ENCODE measurements at places on chromosomes 11 and 22.
A peak's percentile ranks its signal among the peaks of the same experiment; 100 is the strongest.

- no peak for DNase-seq
Observed at GRCh38 chr11:60375316-60375715, 3.0 kb upstream of the MS4A7 start.

- no peak for DNase-seq
Observed at GRCh38 chr11:93743291-93743690, 1.8 kb downstream of the C11orf54 start.

DNA sequence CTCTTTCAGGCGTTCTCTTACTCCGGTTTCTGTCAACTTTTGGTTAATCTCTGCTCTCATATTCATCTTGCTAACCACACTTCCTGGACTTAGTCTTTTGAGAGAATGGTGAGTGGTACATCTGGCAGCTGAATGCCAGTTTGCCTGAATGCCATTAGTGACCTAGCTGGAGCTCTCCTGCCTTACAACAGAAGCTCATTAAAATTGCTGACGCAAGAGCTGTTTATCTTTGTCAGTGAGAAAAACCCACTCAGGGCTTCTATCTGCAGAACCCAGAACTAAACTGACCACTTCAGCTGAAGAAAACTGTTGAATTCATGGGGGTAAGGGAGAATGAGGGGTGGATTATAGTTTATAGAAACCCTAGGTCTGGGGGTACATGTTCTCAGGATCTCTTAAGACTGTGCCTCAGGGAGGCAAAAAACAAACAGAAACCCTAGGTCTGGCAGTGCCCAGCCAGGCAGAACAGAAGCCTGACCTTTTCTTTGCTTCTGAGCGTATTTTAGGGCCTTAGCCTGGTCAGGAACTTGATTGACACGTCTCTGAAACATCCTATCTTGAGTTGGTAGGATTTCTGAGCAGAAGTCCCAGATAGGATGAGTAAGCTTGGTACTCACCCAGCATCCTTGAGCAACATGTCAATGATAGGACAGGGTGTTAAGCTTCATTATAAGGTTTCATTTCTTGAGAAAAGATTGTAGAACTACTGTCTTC lies 52.8 kb upstream of the YWHAH start:
- no peak for DNase-seq

- no peak for DNase-seq
Observed at GRCh38 chr11:8031248-8032115, 44.3 kb downstream of the EIF3F start.

- DNase-seq: no peak
Observed at GRCh38 chr11:65404210-65404609, 17.8 kb downstream of the FRMD8 start.

- peak; percentile 76 for DNase-seq
Observed at GRCh38 chr11:61679893-61680621, at the start of gene DAGLA. Gene DAGLA, plus strand, starts transcription at chr11:61680391. Its CDS starts 39,765 bp downstream, at chr11:61720156.

GRCh38 chr11:17714356-17714854 lies 5.0 kb upstream of the MYOD1 start:
- no peak for DNase-seq

DNA sequence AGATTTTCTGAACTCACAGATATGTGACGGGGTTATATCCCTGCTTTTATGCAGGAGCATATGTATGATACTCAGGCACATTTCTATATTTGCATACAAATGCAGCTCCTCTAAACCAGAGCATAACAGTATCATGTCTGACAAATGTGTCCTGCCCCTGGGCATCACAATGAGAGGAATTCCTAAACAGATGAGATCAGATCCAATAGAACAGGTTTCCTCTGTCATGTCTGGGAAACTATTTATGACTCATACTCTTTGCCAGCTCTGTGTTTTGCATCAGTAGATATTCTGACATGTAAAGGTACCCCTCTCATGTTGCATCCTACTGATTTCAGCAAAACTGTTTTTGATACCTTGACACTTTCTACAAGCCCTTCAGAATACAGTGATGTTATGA lies 29.4 kb downstream of the SYT9 start:
- no peak for DNase-seq

DNA sequence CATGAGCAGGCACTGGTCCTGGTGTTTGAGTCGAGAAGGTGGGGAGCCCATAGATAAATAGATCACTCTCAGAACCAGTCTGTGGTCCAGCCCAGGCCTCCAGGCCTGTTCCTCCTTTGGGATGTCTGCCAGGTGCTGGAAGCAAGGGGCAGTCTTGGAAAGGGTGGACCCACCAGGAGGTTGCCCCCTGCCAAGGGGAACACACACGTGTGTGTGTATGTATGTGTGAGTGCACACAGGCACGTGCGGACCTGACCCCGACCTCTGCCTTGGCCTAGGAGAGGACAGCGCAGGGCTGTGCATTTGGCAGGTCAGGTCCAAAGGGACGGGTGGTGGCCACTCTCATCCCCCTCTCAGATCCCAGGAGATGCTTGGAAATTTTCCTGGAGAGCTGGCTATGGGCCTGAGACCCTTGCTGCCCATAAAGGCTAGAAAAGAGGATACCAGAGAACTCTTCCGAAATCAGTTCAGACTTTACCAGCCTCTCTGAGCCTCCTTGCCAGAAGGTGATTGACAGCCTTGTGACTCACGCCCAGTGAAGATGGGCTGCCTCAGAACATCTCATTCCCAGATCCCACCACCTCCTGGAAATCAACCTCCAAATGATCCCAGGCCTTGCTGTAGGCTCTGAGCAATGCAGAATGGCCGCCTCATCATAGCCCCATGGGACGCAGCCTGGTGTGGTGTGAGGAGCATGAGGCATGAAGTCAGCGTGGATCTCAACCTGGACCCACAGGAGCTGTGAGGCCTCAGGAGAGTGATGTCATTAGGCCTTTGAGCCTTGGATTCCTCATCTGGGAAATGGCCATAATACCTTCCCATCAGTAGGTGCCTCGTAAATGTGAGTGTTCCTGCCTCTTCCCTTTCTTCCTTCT lies 24.0 kb upstream of the CREB3L1 start:
- DNase-seq: no peak

GRCh38 chr11:25702417-25702816 lies 629.5 kb upstream of the ANO3 start:
- DNase-seq: no peak

- DNase-seq: no peak
Observed at GRCh38 chr11:58654908-58655296, 32.4 kb downstream of the CNTF start.

DNA sequence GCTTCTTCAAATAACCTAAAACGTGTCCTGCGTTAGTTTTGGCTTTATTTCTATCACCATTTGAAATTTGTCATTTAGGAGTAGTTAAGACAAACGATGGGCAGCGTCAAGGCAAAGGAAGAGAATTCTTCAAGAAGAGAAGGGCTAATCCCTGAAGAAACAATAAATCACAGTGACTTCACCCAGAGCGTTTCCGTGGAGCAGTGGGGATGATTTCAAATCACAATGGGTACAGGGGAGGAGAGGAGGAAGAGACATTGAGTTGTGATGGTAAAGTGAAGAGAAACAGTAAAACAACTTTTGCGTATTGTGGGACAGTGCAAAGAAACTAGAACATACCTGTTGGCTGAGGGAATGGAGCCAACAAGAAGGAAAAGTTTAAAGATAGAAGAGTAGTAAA lies 9.7 kb downstream of the PDGFD start:
- no peak for DNase-seq
